ENCODE measurements at places on chromosomes 11 and 22.

- H3K4me1 ChIP-seq, result peaks cover 6% of the 10 kb centered on the region
- H3K4me3 ChIP-seq, result peak overlapping the region; percentile 3
- no peaks in the 10 kb centered on the region for H3K27me3 ChIP-seq
- no peak for DNase-seq
- H3K36me3 ChIP-seq, result no peaks in the 10 kb centered on the region
Observed at GRCh38 chr11:76911415-76911808, 50.7 kb downstream of the ACER3 start.

- H3K4me1 ChIP-seq, result peaks cover 28% of the 10 kb centered on the region
- DNase-seq, result no peak
- peaks cover 10% of the 10 kb centered on the region for H3K36me3 ChIP-seq
- peak overlapping the region; percentile 79 for H3K4me3 ChIP-seq
- no peaks in the 10 kb centered on the region for H3K27me3 ChIP-seq
- H3K27ac ChIP-seq, result peak overlapping the region; percentile 92
Observed at GRCh38 chr22:40345271-40345670, 1.0 kb upstream of the ADSL start.

DNA sequence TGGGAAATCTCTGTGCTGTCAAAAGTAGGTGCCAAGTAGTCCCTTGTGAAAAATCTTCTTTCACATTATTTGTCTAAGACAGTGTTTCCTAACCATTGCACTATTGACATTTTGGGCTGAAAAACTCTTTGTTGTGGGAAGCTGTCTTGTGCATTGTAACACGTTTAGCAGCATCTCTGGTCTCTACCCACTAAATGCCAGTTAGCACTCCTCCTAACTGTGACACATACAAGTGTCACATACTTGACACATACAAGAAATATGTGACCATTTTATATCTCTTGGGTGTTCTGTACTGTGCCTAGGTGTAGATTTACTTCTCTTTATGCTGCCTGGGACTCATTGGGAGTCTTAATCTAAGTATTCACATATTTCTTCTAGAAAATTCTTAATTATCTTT is 57.8 kb downstream of the NXPE1 start:
- no peaks in the 10 kb centered on the region for H3K36me3 ChIP-seq
- no peak overlapping the region for H3K27ac ChIP-seq
- no peak overlapping the region for H3K4me3 ChIP-seq
- no peaks in the 10 kb centered on the region for H3K4me1 ChIP-seq

DNA sequence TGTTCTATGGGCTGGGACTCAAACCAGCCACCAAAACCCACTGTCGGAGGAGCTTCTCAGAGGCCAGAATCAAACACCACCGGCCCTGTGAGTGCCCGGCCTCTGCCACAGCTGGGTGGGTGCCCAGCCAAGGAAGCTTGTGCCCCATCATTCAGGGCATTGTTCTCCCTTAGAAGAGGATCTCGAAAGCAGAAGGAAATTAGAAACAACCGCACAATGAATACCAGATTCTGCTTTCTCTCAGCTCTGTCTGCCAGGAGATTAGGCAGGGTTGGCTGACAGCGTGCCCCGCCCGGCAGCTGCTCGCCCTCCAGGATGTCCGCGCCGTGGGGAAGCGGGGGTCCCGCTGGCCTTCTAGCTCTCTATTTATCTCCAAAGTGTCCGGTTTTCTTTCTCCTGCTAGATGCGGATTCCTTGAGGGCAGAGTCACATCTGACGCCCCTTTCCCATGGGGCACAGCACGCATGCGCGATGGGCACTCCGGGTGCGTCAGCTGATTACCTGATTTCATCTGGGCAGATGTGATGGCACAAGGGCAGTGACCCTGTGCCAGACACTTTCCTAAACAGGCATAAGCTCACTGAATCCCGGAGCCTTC is 25.5 kb downstream of the SCGB1A1 start:
- peak; percentile 92 for DNase-seq
- peak overlapping the region; percentile 89 for H3K27ac ChIP-seq
- no peaks in the 10 kb centered on the region for H3K27me3 ChIP-seq
- peak overlapping the region; percentile 43 for H3K4me3 ChIP-seq
- peaks cover 62% of the 10 kb centered on the region for H3K4me1 ChIP-seq
- no peaks in the 10 kb centered on the region for H3K36me3 ChIP-seq

DNA sequence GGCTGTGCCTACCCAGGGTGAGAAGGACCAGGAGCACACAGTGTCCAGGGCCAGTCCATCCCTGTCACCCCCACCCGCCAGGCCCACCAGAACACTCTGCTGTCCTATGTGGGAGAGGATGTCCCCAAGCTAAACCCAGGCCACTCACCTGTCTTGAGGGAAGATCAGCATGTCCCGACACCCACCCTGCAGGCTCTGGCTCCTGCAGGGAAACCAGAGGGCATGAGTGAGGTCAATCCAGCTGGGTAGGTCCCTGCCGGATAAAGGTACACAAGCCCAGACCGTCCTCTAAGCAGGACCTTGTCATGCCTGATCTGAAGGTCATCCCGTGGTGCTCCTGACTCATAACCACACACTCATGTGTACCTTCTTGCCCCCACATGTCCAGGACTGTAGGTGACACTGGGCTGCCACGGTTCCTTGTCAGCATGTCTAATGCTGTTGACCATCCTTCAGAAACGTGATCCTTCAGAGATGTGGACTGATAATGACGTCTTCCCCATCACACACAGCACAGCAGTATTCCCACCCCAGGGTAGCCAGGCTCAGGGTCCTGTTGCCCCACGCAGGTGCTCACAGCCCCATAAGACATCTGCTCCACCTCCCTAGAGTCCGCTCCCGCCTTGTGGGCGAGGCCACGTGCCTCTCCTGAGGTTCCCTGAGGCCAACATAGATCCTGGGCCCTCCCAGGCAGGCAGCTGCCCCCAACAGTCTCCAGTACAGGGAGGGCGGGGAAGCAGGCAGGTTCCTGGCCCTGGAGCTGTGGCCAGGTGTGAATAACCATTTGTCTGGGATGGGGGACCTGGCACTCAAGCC is 6.1 kb downstream of the ARVCF start:
- no peak overlapping the region for H3K27ac ChIP-seq
- DNase-seq, result no peak
- H3K36me3 ChIP-seq, result no peaks in the 10 kb centered on the region
- H3K4me3 ChIP-seq, result no peak overlapping the region
- H3K27me3 ChIP-seq, result no peaks in the 10 kb centered on the region
- H3K4me1 ChIP-seq, result peaks cover 8% of the 10 kb centered on the region

DNA sequence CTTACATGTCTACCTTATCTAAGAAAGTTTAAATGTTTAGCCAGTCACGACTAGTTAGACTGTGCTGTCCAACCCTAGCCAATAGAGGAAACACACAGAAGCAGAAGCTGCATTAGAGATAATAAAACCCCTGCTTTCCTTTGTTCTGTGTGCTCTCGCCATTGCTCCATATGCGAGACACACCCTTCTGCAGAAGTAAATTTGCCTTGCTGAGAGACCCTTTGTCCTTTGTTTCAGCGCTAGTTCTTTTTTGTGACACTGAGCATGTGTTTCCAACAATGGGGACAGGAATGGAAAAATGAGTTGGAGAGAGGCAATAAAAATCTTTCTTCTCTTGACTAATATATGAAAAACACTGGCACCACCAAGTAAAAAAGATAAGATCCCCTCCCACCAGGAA is 18.1 kb upstream of the MS4A4E start:
- no peak overlapping the region for H3K27ac ChIP-seq
- DNase-seq, result no peak
- H3K36me3 ChIP-seq, result no peaks in the 10 kb centered on the region
- H3K27me3 ChIP-seq, result no peaks in the 10 kb centered on the region
- H3K4me1 ChIP-seq, result no peaks in the 10 kb centered on the region

DNA sequence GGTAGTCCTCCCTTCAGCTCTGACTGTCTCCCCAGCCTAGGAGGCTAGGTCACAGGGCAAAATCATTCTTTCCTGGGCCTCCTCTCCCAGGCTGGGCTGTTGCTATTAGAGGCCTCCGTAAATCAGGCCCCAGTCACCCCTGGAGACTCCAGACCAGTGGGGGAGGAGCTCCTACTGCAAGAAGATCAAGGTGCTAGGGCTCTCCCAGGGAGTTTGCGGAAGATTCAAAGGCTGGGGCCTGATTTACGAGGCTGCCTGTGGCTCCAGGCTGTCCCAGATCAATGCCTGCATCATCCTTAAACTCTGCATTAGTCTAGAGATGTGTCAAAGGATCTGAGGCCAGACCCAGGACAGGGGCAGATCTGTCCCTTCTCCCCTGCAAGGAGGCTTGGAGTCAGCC is 346.2 kb downstream of the TENM4 start:
- no peak overlapping the region for H3K4me3 ChIP-seq
- no peak overlapping the region for H3K27ac ChIP-seq
- no peaks in the 10 kb centered on the region for H3K36me3 ChIP-seq
- no peak for DNase-seq

DNA sequence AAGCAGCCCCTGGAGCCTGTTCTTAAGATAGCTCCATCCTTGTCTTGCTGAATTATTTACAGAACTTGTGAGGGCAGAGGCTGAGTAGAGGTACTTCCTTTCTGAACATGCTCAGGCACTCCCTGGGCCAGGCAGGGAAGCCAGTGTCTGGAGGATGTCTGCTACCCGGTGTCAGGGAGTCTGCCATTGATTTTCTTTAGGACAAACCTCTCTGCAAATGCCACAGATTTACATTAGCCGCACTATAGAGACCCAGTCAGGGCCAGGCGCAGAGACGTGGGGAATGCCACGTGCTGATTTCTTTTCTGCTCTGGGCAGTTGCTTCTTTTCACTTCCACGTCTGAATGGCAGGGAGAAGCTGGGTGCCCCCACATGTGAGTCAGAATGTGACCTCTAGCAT is 585.5 kb downstream of the NTM start:
- H3K4me3 ChIP-seq, result no peak overlapping the region
- H3K36me3 ChIP-seq, result no peaks in the 10 kb centered on the region
- no peak for DNase-seq
- no peaks in the 10 kb centered on the region for H3K4me1 ChIP-seq

GRCh38 chr11:104432526-104432925 is 268.6 kb upstream of the PDGFD start:
- no peak overlapping the region for H3K27ac ChIP-seq
- no peak for DNase-seq
- H3K4me3 ChIP-seq, result no peak overlapping the region
- H3K4me1 ChIP-seq, result no peaks in the 10 kb centered on the region
